ENCODE measurements at places on chromosomes 12 and 14.

DNA sequence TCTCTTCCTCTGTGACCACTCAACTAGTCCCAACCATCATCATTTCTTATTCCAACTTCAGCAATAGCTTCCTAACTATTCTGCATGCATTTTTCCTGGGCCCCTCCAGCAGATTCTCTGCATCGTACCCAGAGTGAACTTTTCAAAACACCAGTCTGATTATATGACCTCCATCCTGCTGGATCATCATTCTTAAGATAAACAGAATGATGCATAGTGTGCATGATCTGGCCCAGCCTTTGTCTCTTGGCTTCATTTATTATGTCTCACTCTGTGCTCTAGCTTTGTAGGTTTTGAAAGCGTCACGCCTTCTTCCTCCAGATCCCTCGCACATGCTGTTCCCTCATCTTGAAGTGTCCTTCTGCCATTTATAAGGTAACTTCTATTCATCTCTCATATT lies 46.3 kb upstream of the SLC38A4 start:
- DNase-seq, result no peak

GRCh38 chr12:28645891-28646290 lies 455.6 kb downstream of the CCDC91 start:
- no peak for DNase-seq

DNA sequence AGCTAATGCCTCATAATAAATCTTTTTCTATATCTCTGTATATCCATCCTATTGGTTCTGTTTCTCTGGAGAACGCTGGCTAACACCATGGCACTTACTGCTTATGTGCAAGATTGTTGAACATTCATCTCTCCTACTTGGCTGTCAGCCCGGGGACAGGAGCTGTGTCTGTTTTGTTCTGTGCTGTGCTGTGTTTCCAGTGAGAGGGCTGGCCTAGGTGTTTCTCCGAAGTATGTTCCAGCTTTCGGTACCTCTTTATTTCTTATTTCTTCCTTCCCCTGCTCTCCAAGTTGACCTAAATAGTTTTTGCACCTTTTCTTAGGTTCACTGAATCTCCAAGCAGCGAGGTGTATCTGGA lies 18.8 kb upstream of the NR4A1 start:
- DNase-seq, result no peak

DNA sequence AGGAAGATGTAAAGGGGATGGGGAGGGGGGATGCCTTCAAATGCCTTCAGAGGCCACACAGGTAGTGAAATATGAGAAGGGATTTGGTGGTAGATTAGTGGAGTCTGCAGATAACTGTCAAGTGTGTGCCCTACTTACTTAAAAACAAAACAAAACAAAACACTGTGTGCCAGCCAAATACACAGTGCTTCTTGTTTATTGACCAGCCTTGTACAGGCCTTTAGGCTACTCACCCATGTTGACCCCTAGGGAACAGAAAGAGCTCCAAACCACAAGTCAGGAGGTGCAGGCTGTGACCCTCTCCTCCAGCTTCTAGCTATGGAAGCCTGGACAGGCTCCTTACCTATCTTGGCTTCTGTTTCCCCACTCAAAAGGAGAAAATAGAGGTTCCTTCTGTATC lies 562.0 kb downstream of the ETNK1 start:
- DNase-seq, result no peak

DNA sequence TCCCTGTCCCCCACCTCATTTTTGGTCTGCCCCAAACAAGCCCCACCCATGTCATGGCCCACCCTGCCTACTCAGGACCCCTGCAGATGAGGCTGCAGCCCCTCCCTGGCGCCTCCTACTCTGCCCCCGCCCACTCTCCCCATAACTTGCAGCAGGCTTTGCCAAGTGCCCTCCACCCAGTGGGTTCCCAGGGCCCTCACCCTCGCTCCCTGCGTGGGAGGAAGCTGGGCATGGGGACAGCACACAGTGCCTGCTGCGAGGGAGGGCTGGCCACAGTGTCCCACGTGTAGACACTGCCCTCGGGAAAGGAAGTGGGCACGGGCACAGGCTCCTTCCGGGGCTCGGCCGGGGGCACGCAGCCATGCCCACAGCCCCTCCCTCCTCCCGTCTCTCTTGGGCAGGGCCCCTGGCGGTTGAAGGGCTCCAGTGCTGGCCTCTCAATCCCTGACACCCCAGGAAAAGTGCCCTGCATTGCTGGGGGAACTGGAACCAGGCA lies 9.4 kb downstream of the AKT1 start:
- DNase-seq, result no peak

DNA sequence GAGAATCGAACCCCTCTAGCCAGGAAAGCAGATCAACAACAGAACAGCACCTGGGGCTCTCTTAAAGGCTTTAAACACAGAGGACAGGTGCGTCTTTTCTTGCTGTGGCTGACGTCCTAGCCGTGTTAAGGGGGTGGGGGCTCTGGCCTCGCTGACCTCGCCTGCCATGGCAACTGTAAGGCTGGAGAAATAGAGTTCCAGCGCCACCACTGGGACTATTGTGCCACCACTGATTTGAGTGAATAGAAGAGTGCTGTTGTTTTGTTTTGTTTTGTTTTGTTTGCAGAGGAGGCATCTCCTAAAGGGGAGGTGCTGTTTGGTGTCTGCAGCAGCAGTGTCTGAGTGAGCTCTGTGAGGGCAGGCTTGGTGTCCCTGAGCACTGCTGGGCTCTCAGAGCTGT lies 34.2 kb upstream of the PRMT8 start:
- no peak for DNase-seq

GRCh38 chr12:54282949-54283593 lies 2.5 kb downstream of the HNRNPA1 start:
- no peak for DNase-seq

DNA sequence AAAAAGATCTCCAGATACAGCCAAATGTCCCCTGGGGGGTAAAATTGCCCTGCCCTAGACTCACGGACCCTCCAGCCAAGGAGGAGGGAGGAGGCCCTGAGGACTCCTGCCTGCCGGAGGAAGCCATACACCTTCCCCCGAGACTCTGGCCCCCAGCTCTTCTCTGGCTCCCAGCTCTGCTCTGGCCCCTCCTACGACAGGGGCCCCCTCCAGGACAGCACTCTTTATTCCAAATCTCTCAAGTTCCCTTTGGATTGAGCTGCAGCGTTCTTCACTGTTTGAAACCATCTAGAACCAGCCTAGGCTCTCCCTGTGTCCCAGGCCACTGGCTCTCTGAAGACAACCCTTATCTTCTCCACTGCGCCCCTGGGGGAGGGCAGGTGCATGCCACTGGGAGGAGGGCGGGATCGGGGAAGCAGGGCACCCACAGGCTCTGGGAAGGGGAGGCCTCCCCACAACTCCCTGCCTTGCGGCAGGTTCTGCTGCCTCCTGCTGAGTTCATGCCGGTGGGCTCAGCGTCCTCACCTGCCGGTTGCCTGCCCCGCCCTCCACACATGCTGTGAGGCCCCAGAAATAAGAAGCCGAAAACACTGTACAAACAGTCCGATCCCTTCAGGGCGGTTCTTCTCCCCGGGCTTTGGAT lies 112.7 kb downstream of the DICER1 start:
- peak; percentile 62 for DNase-seq

DNA sequence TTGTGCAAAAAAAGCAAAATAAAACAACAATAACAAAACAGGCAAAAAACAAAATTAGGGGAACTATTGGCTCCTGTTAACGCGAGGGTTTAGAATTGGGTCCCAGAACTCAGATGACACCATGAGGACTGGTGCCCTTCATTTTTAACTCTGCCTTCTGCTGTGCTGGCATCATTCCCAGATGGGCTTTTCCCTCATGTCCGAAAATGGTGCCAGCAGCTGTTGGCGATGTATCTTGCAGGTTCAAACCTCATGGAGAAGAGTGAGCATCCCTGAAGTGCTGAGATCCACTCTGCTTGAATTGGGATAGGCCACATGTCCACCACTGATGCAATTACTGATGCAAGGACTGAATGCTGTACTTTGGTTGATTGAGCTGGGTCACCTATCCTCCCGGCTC lies 61.1 kb downstream of the MYRFL start:
- DNase-seq, result no peak

GRCh38 chr12:76020731-76021672 lies 10.6 kb downstream of the PHLDA1 start:
- no peak for DNase-seq

DNA sequence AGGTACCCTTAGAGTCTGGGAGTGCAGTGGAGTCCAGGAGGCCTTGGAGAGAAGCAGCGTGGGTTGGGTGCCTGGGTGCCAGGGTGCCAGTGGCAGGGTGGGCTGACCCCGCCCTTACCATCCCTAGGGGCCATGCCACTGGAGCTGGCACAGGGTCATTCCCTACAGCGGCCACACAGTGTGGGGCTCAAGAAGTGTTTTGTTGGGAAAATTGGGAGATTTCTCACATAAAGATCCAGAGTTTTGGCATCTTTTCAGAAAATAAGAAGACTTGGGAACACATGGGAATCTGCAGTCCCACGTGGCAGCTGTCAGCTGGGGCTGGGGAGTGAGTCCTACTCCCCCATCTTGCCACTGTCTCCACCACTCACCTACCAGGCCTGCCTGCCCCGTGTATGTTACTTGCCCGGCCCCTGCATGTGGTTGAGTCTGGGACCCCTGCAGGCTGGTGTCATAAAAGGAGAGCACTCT lies 4.2 kb downstream of the VASH1 start:
- DNase-seq, result no peak

- no peak for DNase-seq
Observed at GRCh38 chr12:3304436-3305165, 186.4 kb upstream of the PRMT8 start.

GRCh38 chr14:46377305-46377704 lies 274.3 kb downstream of the RPL10L start:
- no peak for DNase-seq

- DNase-seq, result no peak
Observed at GRCh38 chr12:72285861-72286260, 13.7 kb downstream of the TRHDE start.

DNA sequence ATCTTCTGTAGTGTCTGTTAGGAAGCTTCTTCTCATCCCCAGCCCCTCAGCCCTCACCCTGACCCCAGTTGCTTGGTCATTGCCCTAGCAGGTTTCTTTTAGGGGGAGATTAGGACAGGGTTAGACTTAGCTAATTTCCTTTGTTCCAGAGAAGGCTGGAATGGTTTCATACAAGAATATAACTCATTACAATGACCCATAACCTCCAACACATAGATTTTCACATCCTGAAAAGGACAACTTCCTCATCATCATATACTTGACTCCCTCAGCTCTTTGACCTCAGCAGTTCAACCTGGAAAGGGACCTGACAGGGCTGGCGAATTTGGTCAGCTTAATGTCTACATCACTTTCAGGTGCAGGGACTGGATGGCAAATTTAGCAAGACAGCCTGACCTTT lies 8.0 kb upstream of the BHLHE41 start:
- DNase-seq, result no peak

GRCh38 chr12:46523446-46523845 lies 150.9 kb upstream of the SLC38A2 start:
- DNase-seq, result no peak

DNA sequence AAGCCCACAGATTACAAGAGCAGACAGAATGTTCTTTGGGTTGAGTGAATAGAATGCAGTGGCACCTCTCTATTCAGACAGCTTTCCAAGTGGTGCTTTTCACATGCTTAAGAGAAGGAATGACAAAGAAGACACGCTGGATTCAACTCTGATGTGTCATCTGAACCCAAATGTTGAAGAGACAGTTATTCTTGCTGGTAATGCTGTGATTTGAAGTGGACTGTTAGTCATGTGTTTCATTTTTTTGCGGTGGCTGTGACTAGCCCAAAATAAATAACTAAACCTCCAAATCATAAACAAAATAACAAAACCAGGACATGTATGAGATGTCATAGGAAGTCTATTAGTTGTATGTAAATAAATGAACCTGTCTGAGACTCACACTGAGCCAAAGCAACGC lies 391.8 kb upstream of the PRICKLE1 start:
- DNase-seq, result no peak

DNA sequence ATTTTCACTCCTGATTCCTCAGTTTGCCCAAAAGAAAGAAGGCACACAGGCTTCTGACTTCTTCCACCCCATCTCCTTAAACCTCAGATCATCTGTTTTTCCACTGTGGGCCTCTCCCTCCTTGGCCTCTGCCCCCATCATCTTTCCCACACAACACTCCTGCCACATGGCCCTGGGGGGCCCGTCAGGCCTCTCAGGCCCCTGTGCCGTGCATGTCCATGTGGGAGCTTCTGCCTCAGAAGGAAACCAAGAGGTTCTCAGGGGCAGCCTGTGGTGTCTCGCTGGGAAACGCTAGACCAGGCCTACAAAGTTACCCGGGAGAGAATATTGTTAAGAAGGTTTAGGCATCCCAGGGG lies 8.0 kb downstream of the KLHL33 start:
- DNase-seq, result no peak

GRCh38 chr14:25843481-25844470 lies 754.1 kb downstream of the NOVA1 start:
- DNase-seq, result no peak

DNA sequence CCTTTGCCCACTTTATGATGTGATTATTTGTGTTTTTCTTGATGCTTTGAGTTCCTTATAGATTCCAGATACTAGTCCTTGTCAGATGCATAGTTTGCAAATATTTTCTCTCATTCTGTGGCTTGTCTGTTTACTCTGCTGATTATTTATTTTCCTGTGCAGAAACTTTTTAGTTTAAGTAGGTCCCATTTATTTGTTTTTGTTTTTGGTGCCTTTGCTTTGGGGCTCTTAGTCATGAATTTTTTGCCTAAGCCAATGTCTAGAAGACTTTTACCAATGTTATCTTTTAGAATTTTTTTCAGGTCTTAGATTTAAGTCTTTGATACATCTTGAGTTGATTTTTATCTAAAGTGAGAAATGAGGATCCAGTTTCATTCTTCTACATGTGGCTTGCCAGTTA lies 667.3 kb downstream of the SLC16A7 start:
- no peak for DNase-seq

GRCh38 chr14:58215191-58215914 lies 15.4 kb downstream of the ACTR10 start:
- no peak for DNase-seq

DNA sequence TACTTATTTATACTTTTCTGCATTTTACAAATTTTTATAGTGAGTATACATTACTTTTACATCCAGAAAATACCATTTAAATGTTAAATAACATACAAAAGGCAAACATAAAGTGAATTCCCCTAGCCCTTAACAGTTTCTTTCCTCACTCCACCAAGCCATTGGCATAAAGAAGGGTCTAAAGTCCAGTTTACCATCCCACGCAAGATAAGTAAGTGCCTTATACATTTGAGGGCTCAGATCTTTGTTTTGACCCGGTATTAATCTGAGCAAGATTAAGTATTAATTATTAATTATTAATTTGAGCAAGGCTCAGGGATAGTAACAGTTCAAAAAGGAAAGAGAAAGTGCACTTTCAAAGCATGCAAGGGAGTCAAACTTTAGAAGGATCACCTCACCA lies 182.9 kb downstream of the DICER1 start:
- DNase-seq, result no peak

Data from vagina (tissue), 2 donors.